ENCODE measurements at places on chromosomes 16 and 17.

DNA sequence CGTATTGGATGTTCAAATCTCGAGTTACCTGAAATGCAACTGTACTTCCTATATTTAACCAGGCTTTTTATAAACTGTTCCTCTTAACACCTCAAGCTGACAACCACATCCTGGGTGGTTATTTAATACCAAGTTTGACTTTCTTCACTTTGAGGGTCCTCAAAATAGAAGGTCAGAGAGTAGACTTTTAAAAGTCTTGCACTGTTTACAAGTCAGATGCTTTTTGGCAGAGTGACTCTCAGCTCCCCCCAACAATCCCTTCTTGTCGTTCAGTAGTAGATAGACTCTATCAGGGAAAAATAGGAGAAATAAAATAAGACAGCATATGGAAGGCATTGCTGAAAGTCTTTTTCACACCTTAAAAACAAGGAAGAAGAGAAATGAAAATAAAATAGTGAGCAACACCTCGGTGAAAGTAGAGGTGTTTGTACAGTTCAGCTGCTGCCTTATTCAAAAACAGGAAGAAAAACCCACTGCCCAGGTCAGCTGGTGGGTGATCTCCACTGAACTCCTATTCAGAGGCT, 650.4 kb downstream of the WWOX start:
- no peak for DNase-seq

- DNase-seq, result peak; percentile 53
Observed at GRCh38 chr16:19132898-19133297, 19.1 kb downstream of the ITPRIPL2 start.

DNA sequence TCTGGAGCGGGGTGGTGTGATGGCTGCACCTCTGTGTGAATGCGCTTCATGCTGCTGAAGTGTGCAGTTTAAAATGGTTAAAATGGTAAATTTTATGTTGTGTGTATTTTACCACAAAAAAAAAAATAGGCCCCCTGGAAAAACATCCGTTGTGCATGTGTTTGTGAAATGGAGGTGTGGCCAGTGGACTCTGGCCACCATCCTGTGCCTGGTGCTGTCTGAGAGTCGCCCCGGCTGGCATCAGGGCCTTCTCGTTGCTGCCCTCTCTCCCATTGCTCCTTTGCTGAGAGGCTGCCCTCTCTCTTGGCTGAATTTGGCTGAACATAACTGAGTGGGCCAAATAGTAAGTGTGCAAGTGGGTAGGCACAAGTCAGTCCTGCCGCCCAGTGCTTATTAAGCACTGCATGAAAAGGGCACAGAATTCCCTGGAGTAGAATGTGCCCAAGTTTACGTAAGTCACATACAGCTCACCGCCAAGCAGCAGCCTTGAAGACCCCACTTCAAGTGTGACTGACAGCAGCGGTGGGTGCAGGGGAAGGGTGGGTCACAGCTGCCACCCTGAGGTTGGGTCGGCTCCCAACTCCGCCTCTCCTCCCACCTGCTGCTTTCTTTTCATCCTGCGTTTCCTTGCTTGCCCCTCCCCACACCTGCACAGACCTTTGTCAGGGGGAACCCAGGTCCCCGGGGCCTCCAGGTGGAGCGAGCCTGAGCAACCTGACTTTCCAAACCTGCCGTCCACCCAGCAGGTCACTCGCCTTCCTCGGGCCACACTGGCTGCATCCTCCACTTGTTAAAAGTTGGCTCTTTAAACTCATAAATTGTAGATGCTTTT, 46.8 kb downstream of the FOXK2 start:
- DNase-seq, result no peak

GRCh38 chr16:66908116-66908515, 10.6 kb downstream of the CDH16 start:
- no peak for DNase-seq

DNA sequence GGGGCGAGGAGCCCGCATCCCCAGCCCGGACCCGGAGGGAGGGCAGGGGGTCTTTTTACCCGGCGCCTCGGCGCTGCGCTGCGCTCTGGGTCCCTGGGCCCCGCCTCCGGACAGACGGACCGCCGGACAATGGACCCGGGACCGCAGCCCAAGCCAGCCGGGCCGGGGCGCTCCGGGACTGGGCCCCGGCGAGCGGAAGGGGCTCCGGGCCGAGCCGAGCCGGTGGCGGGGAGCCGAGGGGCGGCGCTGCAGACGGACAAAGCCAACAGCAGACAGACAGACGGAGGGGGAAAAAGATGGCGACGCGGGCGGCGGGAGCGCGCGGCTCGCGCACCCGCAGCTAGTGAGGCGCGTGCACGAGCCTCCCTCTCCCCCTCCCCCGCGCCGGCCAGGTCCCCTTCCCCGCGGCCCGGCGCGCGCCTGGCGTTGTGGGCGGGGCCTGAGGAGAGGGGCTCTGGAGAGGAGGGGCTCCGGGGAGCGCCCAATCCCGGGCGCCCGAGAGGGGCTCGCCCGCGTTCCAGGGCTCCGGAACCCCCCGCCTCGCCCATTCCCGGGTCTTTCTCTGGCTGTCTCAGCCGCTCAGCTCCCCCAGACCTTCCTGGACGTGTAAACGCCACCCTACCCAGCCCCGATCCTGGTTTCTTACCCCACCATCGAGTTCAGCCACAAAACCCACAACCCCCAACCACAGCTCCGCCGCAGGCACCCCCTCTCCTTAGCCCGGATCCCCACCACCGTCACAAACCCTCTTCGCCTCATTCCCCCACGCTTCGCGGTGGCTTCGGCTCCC, at the start of gene ZNF821:
Gene ZNF821 (minus strand): TSS at position 334 of the 790 bp plus-strand sequence. CDS start 4,236 bp downstream, outside the sequence.
- peak; percentile 66 for DNase-seq

GRCh38 chr16:50547340-50548124, 664 bp upstream of the NKD1 start:
- peak; percentile 55 for DNase-seq

GRCh38 chr17:29113334-29113733, 66.9 kb downstream of the MYO18A start:
- no peak for DNase-seq

DNA sequence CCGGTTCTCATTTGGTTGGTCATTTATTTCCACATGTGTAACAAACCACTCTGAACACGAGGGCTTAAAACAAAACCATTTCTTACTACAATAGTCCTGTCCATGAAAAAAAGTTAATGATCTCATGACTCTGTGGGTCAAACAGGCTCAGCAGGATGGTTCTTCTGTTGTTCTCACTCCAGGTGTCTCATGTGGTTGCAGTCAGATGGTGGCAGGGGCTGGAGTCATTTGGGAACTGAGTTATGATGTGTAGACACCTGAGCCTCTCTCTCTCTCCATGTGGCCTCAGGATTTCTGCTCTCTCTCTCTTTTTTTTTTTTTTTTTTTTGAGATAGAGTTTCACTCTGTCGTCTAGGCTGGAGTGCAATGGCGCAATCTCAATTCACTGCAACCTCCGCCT, 55.4 kb downstream of the RTN4RL1 start:
- DNase-seq, result no peak

GRCh38 chr16:25606069-25606468, 85.7 kb upstream of the HS3ST4 start:
- DNase-seq, result no peak

DNA sequence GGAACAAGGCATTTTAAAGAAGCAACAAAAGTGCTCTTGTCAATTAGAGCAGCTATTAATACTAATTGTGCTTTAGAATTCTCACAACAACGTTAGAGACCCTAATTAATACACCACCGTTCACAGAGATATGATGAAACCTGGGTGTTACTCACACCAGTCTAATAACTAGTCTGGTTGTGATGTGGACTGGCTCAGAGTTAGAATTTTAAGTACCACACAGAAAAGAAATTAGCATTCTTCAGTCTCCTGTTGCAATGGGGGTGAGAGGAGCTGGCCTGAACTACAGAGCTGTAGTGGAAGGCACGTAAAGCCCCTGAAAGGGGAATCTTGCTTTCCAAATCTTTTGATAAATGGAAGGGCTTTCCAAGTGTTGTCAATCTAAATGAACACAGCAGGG, 240.8 kb upstream of the TOX3 start:
- no peak for DNase-seq

DNA sequence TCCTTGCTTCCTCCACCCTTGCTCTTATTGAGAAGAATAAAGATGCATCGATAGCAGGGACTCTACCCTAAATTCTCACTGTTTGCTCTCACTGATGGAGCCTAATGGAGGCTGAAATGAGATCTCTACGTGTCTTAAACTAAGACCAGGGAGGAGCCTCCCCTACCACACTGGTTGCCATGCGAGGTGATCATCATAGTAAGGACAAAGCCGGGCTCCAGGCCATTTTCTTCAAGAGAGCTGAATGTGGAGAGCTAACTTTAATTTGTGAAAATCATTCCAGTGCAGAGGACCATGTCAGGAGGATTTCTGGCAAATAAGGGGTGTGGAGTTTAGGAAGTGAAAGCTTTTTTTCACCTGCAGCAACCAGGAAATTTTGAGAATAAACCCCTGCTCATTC, 5.6 kb downstream of the CDH11 start:
- no peak for DNase-seq

DNA sequence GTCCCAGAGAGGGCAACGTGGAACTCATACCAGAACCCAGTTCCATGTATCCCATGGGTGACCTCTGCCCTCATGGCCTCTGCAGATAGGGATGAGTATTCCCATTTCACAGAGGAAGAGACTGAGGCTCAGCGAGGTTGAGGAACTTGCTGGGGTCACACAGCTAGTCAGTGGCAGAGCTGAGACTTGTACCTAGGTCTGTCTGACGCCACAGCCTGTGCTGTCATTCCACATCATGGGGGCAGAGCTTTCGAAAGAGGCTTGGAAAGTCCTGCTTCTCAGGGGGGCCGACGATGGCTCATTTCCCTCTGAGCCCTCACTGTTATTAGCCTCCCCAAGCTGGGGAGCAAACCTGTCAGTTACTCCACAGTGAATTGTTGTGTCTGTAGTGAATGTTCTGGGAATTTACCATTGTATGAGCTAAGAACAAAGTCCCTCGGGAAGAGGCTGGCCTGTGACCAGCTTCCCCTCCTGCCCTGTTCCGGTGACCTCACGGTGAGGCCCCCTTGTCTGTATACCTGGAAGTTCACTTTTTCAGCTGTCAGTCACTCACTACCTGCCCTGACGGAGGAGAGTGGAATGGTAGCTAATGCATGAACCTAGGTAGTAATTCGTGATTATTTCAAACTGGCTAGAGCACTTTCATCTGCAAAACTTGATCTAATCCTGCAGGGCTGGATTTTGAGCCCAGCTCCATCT, 8.9 kb downstream of the METTL22 start:
- peak; percentile 62 for DNase-seq

DNA sequence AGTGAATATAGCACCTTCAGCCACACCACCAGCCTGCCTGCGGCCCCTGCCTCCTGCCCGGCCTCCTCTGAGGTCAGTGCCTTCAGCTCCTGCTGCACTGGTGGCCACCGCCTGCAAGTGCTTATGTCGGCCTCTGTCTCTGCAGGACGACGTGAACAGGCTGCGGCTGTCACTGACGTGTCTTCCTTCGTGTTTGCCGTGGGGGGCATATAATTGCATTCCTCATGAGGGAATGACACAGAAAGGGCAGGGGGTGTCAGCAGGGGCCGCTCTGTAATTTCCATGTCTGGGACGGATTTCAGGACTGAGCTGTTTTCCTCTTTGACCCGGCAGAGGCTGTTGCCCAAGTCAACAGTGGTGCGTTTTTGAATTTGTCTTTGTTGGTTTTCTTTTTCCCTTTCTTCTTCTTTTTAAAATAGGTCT, 28.5 kb downstream of the CMIP start:
- DNase-seq, result no peak

DNA sequence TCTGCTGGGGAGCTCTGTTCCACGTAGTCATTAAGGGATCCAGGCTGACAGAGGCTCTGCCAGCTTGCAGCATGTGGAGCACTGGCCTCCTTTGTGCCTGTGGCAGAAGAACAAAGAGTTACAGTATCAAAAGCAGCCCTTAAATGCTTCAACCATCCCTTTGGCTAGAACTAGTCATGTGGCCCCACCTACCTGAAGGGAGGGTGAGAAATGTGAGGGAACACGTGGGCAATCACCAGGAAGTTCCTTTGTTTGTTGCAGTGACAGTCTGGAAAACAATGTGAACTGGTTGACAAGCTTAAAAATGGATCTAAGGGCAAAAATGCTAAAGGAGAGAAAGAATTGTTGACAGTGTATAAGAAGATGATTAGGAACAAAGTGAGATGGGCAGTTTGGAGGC, 290.4 kb upstream of the HSBP1 start:
- no peak for DNase-seq

DNA sequence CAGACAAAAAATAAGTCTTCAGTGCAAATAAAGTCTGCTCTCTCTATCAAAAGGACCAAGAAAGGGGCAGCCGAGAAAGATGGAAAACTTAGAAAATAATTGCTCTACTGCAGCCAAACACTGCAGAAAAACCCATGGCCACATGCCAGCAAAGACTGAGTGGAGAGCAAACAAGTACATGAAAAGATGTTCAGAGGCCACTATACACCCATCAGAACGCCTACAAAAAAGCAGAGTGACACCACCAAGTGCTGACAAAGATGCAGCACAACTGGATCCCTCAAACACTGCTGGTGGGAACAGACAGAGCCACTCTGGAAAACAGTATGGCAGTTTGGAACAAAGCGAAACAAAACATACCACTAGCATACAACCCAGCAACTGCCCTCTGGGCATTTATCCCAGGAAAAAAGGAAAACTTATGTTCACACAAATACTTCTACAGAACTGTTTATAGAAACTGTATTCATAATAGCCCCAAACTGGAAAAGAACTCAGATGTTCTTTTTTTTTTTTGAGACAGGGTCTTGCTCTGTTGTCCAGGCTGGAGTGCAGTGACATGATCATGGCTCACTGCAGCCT, 36.7 kb downstream of the KIAA0753 start:
- no peak for DNase-seq

GRCh38 chr17:19331134-19331533, 31.4 kb downstream of the B9D1 start:
- no peak for DNase-seq

DNA sequence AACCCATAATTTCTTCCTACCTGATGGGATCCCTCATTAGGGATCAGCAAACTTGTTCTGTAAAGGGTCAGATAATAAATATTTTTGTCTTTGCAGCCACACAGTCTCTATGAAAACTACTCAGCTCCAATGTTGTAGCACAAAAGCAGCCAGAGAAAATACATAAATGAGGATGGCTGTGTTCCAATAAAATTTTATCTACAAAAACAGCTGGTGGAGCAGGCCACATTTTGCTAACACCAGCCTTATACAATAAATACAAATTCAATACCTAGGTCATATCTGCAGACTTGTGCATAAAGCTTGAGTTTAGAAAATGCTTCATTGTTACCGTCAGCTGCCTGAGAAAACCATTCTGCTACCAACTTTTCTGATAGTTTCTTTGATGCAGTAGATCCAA, 38.4 kb upstream of the INTS2 start:
- DNase-seq, result no peak

DNA sequence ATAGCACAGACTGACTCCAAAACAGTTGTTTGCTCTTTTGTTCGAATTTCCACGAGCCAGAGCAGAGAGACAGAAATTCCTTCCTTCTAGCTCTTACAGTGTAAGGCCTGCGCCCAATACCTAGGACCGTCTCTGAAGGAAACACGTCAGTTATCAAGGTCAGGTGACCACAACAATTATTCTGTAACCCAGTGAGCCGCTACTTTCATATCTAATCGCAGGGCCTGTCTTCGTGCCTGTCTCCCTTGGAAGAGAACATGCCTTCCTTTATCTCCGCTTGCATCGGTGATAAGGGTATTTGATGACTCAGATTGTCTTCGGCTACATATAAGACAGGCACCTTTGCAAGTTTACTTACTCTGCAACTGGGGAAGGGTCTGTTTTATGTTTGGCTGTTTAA, 288.0 kb downstream of the MAF start:
- no peak for DNase-seq

GRCh38 chr17:29622337-29623282, at the start of gene CORO6:
CORO6 (minus strand) TSS chr17:29622912; CDS start chr17:29621421, 1,491 bp downstream.
- DNase-seq, result peak; percentile 58

All from suppressor macrophage treated with lipopolysaccharide for 1 hour (primary cell).